Sciatic nerve (tissue), 2 donors: ENCODE measurements at places on chromosomes 11 and 22. TPM values are rescaled to one million over a fixed set of nuclear protein-coding genes. Genes with fewer than 3 reads are reported as not detected.

GLB1L3 gene
- not detected for total RNA-seq

PGA5 gene
- not detected for total RNA-seq

POU2AF2 gene
- 0.80 TPM for total RNA-seq

CCDC81 gene
- total RNA-seq: 1.7 TPM

MCHR1 gene
- 0.76 TPM for total RNA-seq

ABCG4 gene
- total RNA-seq: not detected

KCTD14 gene
- 4.0 TPM for total RNA-seq

HEPHL1 gene
- not detected for total RNA-seq

KDELR3 gene
- 15.4 TPM for total RNA-seq

APOC3 gene
- total RNA-seq: not detected

MS4A6E gene
- total RNA-seq: 0.53 TPM

DAGLA gene
- total RNA-seq: 4.8 TPM

KCNJ1 gene
- total RNA-seq: 0.13 TPM

ARHGEF17 gene
- 110 TPM for total RNA-seq

WNT11 gene
- total RNA-seq: 11.6 TPM

P2RX6 gene
- total RNA-seq: 2.3 TPM

MMP27 gene
- total RNA-seq: not detected

APOA4 gene
- not detected for total RNA-seq

OR4D5 gene
- not detected for total RNA-seq

CCDC85B gene
- total RNA-seq: 31.0 TPM

TRIM51 gene
- total RNA-seq: not detected

CHRNA10 gene
- total RNA-seq: 4.6 TPM

ALDH3B2 gene
- not detected for total RNA-seq

TOLLIP gene
- total RNA-seq: 60.5 TPM

OTOG gene
- not detected for total RNA-seq

NOL12 gene
- total RNA-seq: 21.2 TPM

TNNT3 gene
- total RNA-seq: 35.6 TPM

RASGRP2 gene
- 39.7 TPM for total RNA-seq

RFPL2 gene
- total RNA-seq: not detected

AIFM3 gene
- 2.1 TPM for total RNA-seq

MYBPC3 gene
- 0.53 TPM for total RNA-seq

SERPING1 gene
- 701 TPM for total RNA-seq

MRGPRE gene
- not detected for total RNA-seq

ZW10 gene
- 11.6 TPM for total RNA-seq

AGBL2 gene
- total RNA-seq: 1.8 TPM

HSPB2 gene
- total RNA-seq: 14.4 TPM

TCP11L1 gene
- total RNA-seq: 36.5 TPM

SLC35C1 gene
- 12.0 TPM for total RNA-seq

LARGE1 gene
- 39.4 TPM for total RNA-seq

ART5 gene
- 0.27 TPM for total RNA-seq

IFITM1 gene
- 344 TPM for total RNA-seq

POLA2 gene
- total RNA-seq: 5.5 TPM

PGA3 gene
- total RNA-seq: not detected

APOBEC3B gene
- 2.2 TPM for total RNA-seq

NRGN gene
- 6.2 TPM for total RNA-seq

GLYAT gene
- total RNA-seq: 2.6 TPM

KCNJ4 gene
- 0.71 TPM for total RNA-seq

CKAP5 gene
- total RNA-seq: 80.5 TPM

KCNK4 gene
- not detected for total RNA-seq

SEZ6L gene
- 0.13 TPM for total RNA-seq

ELMOD1 gene
- 0.36 TPM for total RNA-seq

MIOX gene
- total RNA-seq: not detected

OR52H1 gene
- total RNA-seq: 0.89 TPM

SORL1 gene
- 45.1 TPM for total RNA-seq

CCDC188 gene
- total RNA-seq: 6.8 TPM

MYEOV gene
- total RNA-seq: 1.2 TPM

SCGB2A2 gene
- total RNA-seq: not detected

FAM180B gene
- 3.0 TPM for total RNA-seq
